ENCODE measurements at places on chromosomes 6 and 20.

- DNase-seq: no peak
Measured at GRCh38 chr6:154070657-154071056, 31.6 kb downstream of the OPRM1 start.

DNA sequence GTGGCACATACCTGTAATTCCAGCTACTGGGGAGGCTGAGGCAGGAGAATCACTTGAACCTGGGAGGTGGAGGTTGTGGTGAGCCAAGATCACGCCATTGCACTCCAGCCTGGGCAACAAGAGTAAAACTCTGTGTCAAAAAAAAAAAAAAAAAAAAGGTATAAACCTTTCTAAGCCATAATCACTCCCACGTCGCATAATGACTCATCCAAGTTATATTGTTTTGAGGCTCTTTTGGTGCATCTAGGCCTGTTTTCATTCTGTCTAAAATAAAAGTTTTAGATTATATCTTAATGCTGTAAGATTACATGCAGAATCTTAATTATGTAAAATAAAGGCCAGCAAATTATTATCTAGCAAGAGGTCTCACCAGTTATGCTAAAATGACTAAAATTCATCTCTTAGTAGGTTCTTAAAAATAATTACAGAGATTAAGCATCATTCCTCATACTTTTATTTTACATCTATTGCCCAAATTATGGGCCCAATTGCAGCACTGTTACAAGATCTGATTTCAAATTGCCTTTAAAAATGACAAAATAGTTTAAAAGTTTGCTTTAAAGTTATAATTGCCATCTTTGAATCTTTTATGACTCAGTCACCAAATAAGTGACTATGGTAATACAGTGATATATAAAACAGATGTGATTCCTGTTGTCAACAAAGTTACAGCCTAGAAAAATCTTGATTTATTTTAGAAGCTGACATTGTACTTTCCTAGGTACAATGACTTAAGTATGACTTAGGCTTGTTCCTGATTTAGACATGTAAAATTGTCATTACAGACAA is 10.4 kb upstream of the SUMO4 start:
- no peak for DNase-seq

DNA sequence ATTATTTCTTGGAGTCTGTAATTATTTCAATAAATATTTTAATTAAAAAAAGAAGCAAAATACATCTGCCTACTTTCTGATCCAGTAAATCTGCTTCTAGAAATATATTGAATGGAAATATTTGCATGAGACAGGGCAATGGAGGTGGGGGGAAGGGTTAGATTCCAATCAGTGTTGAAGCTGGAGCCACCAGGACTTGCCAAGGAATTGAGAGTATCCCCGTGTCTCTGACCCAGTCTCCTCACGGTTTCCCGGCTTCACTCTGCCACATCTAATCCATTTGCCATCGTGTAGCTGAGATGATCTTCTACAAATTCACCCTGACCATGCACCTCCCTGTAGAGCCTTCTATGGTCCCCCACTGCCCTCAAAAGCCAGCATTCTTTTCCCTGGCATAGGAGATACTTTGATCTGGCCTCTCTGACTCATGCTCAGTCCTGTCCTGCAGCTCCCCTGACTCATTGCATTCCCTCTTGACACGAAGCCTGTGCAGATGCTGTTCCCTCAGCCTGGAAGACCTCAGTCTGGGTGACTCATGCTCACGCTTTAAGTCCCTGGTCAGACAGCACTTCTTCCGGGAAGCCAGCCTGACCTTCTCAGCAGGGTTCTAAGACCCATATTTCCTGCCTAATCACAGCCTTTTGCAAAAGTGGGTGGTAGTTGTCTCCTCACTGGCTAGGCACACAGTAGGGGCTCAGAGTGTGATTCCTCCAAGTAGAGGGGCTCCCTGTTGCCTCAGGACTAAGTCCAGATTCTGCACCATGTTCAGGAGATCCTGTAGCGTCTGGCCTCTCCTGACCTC is 23.0 kb upstream of the FKBP1A start:
- DNase-seq: no peak

DNA sequence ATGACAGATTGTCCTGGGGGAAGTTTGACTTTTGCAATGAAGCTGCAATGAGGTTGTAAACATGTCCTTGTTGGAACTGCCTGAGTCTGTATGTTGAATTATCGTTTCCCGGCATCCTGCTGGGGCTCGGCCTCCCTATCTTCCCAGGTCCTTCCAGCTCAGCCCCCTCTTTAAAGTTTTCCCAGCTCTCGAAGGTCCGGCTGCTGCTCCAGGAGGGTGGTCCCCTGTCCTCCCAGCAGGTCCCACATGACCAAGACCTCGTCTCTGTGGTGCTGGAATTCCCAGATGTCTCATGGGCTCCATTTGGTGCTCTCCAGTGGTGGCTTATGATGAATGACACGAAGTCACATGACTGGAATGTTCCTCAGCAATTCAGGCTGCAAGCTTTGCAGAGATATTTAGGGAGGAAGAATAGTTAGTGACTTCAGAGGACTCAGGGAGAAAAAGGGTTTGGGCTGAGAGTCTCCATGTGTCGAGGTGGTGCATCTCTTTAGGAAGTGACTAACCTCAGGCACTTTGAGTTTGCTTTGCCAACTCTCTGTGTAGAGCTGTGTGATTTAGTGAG is 21.4 kb downstream of the SMOC2 start:
- no peak for DNase-seq

- DNase-seq: peak; percentile 58
Measured at GRCh38 chr20:10674684-10675449, 1.1 kb upstream of the JAG1 start.

GRCh38 chr20:47468290-47469050 is 33.2 kb upstream of the NCOA3 start:
- DNase-seq: no peak

GRCh38 chr6:30149858-30150550 is 11.0 kb downstream of the TRIM10 start:
- DNase-seq: no peak

DNA sequence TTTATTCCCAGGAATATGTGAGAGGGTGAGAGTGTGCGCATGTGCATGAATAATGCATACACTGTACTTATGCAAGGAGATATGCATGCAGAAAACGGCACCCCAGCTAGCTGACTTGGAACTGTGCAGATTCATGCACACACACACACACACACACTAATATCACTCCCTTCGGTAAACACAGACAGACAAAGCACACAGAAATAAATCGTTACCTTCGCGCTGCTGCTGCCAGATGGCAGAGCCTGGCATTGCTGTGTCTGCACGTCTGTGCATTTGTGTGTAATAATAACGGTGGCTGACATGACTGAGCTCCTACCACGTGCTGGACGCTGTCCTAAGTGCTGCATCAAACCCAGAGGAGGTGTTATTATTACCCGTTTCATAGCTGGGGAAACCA is 36.8 kb downstream of the PREX1 start:
- DNase-seq: peak; percentile 92

- DNase-seq: peak; percentile 52
Measured at GRCh38 chr6:144063744-144064401, 31.5 kb downstream of the SF3B5 start.

GRCh38 chr20:24744747-24745146 is 204.3 kb upstream of the CST7 start:
- DNase-seq: no peak

GRCh38 chr6:13447949-13448724 is 39.3 kb downstream of the GFOD1 start:
- DNase-seq: no peak

GRCh38 chr6:120875900-120876299 is 458.4 kb downstream of the TBC1D32 start:
- DNase-seq: no peak

DNA sequence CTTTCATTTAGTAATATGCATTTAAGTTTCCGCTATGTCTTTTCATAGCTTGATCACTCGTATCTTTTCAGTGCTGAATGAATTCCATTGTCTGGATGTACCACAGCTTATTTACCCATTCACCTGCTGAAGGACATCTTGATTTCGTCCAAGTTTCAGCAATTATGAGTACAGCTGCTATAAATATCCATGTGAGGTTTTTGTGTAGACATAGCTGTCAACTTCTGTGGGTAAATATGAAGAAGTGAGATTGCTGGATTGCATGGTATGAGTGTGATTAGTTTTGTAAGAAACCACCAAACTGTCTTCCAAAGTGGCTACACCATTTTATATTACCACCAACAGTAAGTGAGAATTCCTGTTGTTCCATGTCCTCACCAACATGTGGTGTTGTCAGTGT is 79.2 kb upstream of the STMND1 start:
- DNase-seq: no peak

- no peak for DNase-seq
Measured at GRCh38 chr6:113065611-113066010, 718.5 kb downstream of the RFPL4B start.

GRCh38 chr20:50272030-50272723 is 81.5 kb downstream of the CEBPB start:
- DNase-seq: no peak

DNA sequence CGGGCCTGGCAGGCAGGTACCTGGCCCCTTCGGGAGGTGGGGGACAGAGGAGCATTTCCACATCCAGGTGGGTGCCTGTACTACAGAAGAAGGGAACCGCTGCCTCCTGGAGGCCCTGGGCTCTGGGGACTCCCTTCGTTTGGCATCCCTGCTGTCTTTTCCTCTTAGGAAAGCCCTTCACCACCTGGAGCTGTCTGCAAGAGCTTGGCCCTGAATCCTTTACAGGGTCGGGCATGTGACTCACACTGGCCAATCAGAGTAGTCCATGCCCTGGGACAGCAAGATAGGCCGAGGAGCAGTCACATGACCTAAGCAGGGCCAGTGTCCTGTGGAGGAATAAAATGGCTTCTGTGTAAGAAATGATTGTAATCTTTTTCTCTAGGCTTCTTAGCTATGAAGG is 224.9 kb downstream of the ANKRD60 start:
- DNase-seq: no peak

GRCh38 chr20:4898282-4899244 is 102.7 kb downstream of the SLC23A2 start:
- no peak for DNase-seq

DNA sequence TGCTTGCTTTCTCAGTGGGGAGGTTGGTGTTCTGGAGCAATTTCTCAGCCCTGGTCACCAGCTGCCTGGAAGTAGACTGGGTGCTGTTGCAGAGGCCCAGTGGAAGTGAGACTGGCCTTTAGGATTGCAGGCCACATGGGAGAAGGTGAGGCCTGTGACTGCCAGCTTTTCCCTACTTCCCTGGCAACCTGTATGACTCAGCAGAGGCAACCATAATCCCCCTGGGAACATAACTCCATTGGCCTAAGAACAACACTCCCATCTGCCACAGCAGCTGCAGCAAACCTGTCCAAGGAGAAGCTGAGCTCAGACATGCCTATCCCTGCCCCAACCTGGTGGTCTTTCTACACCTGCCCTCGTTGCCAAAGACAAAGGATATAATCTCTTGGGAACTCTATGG is 473.5 kb upstream of the SPTLC3 start:
- no peak for DNase-seq

- no peak for DNase-seq
Measured at GRCh38 chr20:50070361-50070760, 42.6 kb downstream of the UBE2V1 start.

DNA sequence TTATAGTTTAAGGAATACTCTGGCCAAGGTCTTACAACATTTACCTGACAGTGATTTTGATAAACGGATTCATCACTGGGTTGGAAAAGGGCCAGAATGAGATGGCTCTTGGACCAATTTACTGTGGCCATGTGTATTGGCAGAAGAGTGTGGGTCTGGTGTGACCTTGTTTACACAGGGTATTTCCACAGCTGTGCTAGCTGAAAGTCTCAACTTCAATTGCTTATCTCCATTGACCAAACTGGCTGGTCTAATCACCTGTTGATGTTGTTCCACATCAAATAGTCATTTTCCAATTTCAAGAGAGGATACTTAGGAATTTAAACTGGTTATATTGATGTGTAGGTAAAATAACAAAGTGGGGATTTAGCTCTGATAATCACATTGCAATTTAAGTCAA is 501.6 kb upstream of the MAP3K7 start:
- DNase-seq: peak; percentile 60

DNA sequence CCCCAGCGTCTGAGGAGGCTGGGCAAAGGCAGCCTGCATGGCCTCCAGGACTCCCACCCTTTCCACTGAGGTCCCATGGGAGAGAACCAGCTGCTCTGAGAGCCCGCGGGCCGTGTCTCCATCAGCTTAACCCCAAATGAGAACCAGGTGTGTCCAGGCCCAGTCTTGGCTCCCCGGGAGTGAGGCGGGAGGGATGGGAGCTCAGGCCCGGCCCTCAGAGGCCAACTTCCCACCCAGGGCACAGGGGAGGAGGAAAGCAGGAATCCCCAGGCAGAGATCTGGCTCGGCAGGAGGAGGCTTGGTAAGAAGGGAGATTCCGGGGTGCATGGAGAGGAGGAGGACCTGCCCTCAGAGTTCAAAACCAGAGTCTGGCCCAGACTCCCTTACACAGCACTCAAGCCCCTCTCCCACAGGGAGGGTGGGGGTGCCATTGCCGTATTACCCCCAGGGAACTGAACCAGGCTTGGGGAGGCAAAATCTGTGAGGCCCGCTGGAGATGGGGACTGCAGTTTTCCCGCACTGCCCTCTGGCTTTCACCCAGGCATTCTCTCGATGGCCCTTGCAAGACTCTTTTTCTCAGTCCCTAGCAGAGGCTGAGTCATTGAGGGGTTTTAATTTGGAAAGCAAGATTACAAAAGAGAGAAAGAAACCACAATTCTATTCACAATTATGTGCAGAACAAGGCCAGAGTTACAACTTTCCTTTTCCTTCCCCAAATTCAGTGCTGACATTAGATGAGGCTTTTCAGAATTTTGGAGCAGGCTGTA is 17.1 kb downstream of the FOXF2 start:
- DNase-seq: no peak

GRCh38 chr20:50478162-50478990 is 31.8 kb upstream of the PTPN1 start:
- DNase-seq: no peak

- DNase-seq: peak; percentile 42
Measured at GRCh38 chr6:20404641-20405032, 3.0 kb downstream of the E2F3 start.

- DNase-seq: no peak
Measured at GRCh38 chr6:25332655-25333071, 53.5 kb downstream of the CARMIL1 start.

DNA sequence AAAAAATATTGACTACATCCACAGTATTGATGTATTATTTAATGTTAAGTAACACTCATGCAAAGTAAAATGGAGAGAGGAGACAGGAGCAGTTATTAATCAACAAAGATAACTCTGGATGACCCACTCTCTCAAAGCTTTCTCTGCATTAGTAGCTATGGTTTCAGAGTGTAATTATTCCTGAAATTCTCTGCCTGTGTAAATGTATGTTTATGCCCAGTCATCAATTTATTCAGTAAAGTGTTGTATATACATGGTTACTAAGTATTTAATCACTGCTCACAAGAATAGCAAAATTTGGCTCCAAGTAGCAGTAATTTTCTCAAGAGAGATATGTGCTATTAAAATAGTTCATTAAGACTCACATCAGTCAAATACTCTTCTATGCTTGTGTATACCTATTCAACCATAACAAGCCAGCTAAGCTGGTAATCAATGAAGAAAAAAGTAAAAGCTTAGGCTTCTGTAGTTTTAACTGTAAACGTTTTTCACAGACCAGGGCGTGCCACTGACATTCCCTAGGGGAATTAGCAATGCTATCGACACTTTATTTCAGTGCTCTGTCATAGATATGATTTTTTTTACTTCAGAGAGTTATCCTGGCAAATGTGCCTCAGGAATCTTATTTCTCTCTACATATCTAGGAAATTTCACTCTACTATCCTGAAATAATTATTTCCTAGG is 54.0 kb upstream of the RAB32 start:
- no peak for DNase-seq
